Prostate gland (tissue), 2 donors: ENCODE measurements at places on chromosomes 5 and 9.

DNA sequence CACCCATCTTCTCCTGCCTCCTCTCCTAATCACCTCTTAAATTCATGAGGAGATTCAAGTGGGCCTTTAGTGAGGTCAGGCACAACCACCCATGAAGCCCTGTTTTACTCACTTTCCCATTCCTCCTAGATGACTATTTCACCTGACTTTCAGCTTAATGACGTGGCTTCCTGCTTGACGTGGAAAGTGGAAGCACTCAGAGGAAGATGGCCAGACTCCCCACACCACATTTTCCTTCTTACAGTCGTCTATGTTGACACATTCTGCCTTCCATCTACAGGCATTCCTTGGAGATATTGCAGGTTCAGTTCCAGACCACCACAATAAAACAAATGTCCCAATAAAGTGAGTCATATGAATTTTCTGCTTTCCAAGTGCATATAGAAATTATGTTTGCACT, 146.4 kb upstream of the TAS2R1 start:
- no peak for DNase-seq

GRCh38 chr9:1532171-1532570, 482.0 kb downstream of the DMRT2 start:
- no peak for DNase-seq

- DNase-seq: peak; percentile 65
These were observed 27.0 kb downstream of the MRPL36 start for GRCh38 chr5:1772634-1773033.

GRCh38 chr9:76136986-76137385, 246.5 kb downstream of the PCSK5 start:
- no peak for DNase-seq

- peak; percentile 33 for DNase-seq
These were observed 70.0 kb downstream of the SECISBP2 start for GRCh38 chr9:89388084-89388867.
